ENCODE measurements at places on chromosomes 12 and 14.

DNA sequence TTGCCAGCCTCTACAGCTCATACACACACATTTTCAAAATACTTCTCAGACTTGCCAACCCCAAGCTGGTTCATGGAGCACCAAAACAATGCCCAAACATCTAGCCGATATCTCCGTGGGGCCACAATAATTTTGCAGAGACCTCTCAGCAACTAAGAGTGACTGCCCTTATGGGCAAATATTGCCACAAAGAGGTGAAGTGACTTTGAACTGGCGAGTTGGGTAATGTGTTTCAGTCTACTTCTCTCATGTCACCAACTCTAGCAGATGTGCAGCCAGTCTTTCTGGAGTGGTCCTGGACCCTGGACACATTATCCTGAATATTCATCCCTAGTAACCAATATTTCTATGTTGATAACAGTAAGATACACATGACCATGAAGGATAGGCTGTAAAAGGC is 290.3 kb downstream of the EMP1 start:
- DNase-seq, result no peak

DNA sequence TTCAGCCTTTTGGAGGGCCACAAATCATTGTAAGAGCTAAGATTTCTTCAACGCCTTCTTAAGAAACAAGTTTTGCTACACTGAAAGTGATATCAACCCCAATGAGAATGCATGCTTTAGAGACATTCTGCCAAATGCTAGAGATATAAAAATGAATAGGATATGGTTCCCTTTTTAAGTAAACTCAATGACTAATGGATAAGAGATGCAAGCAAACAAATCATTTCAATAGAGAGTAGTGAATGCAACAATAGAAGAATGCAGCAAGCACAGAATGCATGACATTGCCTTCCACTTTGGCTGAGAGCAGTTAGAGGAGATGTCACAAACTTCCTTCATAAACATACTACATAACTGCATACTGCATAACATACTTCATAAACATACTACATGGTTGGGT is 116.4 kb downstream of the PDZRN4 start:
- no peak for DNase-seq

DNA sequence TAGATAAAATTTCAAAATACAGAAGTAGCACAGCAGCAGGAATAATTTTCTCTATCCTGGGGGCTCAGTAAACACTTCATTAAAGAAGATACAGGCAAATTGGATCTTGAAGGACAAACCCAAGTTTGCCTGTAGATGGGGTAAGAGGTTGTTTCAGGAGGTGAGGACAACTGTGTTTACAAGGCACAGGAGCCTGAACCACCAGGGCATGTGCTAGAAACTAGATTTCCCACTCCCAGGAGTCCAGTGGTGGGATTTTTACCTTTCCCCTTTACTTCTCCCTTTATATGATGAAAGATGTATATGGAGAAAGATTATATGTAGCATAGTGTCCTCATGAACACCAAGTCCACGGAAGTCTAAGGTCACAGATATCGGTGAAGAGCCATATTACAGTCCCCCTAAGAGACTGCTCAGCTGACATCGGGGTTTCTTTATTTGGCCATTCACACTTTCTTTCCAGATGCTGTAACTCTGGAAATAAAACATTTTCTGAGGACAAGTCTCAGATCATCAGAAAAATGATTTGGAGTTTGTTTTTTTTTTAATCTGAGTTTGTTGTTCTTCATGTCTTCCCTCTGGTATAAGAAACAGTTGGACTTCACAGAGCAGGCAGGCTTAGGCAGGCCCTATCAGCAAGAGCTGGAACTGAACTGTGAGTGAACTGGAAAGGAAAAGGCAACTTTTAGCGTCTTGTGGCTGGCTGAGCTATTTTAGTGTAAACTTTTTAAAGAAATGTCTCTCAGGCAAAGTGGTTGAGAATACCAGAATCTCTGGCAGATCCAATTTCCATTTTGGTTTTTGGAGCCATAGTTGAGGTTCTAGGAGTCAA is 8.0 kb upstream of the EVL start:
- DNase-seq, result no peak

- no peak for DNase-seq
Measured at GRCh38 chr14:51291016-51291415, 51.0 kb downstream of the TMX1 start.

- no peak for DNase-seq
Measured at GRCh38 chr12:28498850-28499249, 308.6 kb downstream of the CCDC91 start.

DNA sequence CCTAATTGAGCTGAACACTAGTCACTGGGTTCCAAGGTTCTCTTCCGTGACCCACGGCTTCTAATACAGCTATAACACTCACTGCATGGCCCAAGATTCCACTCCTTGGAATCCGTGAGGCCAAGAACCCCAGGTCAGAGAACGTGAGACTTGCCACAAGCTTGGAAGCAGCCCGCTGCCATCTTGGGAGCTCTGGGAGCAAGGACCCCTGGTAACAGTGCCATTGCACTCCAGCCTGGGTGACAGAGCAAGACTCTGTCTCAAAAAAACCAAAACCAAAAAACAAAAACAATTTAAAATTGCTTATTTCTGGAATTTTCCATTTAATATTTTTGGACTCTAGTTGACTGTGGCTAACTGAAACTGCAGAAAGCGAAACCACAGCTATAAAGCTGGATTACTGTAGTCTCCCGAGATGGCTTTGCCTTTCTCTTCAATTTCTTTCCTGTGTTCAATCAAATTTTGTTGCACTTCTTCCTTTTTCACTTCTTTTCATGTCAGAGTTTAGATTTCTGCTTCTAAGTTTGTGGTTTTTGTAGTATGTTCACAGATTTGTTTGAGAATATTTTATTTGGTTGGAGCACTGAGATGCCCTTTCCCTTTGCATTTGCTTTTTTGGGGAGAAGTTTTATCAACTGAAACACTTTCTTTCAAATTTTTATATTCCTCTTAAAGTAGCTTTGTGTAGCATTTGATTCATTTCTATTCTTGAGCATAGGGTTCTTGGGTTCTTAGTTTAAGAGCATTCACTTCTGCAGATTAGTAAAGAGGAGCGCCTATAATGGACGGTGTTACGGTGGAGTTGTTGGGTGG is 44.6 kb downstream of the DDHD1 start:
- no peak for DNase-seq

DNA sequence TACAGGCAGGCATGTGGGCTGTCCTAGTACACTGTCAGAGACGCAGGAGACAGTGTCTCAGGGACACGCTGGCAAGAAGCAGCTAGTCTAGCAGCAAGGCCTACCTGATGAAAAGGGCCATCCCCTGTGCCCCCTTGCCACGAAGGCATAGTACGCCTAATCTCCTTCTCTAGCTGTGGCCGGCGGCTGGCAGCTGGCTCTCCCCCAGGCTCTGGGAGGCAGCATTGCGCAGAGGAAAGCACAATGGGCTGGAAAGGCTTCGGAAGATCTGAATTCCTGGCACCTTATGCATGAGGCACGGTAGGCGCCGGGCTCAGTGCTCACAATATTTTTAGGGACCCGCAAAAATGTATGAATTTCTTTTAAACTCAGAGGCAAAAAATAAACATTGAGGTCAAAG is 16.0 kb upstream of the PLEKHH1 start:
- DNase-seq, result no peak

DNA sequence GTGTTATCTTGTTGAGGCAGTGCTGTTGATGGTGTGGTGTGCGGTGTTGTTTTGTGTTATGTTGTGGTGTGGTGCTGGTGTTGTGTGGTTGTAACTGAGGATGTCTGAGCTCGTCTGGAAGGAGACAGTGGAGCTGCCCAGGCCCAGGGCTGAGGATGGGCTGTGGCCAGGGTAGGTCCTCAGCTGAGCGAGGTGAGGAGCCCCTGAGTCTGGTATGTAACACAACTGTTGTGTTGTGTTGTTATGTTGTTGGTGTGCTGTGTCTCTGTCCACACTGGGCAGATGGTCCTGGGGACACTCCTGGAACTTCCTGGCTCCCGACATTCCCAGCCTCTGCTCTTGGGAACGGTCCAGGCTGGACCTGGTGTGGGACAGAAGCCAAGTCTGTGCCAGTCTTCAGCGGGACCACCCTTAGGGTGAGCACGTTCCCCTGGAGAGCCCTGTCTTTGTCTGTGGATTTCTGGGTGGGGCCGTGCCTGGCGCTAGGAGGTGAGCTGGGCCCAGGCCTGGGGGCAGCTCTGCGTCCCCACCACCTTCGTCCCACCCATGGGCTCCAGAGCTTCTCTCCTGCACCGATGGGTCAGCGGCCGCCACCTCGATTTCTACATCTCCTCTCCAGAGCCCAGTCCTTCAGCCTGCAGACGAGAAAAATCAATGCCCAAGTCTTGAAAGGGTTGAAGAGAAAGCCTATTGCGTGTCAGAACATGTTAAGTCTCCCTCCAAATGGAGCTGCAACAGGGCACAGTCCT is 27.4 kb upstream of the SFSWAP start:
- DNase-seq, result no peak

DNA sequence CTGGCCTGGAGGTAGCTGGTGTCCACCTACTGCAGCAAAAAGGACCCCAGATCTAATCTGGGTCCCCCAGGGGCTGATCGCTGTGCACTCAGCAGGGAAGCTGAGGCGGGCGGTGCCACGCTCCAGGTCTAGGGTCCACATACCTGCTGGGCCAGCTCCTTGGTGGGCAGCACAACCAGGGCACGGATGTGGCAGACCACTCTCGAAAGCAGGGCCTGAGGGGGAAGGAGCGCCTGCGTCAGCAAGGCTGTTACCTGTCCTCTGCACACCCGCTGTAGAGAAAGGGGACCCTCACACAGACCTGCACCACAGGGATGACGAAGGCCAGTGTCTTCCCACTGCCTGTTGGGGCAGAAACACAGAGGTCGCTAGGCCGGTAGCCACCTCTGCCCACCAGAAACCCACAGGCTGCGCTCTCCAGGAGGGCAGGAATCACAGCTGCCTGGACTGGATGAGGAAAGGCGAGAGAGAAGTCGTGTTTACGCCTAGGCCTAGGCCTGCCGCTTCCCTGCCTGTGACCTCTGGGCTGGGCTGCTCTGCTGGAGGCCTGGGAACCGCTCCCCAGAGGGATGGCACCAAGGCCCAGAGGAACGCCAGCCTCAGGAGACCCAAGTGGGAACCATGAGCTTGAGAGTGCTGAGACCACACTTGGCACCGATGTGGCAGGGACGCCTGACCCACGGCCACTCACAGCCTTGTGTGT is 2.0 kb downstream of the DDX51 start:
- DNase-seq, result no peak

GRCh38 chr12:114294303-114294685 is 111.7 kb downstream of the TBX5 start:
- no peak for DNase-seq

GRCh38 chr12:82896979-82897378 is 210.3 kb downstream of the TMTC2 start:
- DNase-seq, result peak; percentile 33

GRCh38 chr12:104056419-104056972 is 6.5 kb upstream of the GLT8D2 start:
- DNase-seq, result no peak

DNA sequence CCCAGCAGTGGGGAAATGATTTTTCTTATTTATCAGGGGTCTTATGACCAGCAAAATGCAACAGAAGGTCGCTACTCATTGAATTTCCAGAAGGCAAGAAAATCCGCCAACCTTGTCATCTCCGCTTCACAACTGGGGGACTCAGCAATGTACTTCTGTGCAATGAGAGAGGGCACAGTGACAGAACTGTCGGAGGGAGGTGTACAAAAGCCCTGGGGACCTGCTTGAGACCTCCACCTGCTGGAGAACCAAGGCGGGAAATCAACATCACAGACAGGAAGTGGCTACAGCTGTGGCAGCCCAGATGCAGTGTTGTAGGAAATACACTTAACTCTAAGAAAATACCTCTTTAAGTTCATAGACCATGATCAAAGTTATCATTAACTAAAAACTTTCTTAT is 250.9 kb upstream of the OR4E1 start:
- DNase-seq, result no peak

GRCh38 chr14:54652605-54653052 is 85.7 kb downstream of the SAMD4A start:
- DNase-seq, result no peak

DNA sequence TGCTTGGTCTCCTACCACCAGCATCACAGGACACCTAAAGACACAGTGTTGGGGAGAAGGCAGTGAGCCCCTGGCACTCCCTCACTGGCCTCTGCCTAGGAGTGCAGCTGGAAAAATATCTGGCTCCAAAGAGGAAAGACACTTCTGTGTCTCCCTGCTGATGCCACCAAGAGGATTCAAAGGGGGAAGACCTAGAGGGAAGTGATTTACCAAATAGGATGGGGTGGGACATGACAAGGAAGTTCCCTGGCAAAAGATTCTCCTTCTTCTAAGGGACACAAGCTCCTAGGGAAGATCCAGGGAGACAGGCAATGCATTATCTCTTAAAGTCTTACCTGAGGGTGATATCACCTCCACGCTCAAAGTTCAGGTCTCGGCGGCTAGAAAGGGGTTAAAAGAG is 6.1 kb downstream of the NDRG2 start:
- no peak for DNase-seq

DNA sequence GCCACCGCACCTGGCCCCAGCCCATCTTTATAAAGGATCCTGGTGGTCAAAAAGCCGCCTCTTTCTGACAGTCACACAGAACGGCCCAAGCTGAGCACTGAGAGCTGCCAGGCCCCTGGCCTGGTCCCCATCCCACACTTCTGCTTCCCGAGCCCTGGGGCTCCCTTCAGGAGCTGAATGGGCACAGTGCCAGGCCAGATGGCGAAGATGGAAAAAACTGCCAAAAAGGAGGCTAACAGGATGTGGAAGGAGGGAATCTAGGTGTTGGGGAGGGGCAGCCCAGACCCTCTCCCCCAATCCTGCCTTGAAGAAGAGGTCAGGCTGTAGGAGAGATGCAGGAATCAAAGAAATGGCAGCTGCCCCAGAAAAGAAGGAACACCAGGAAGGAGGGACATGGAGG is 5.0 kb downstream of the LPAR5 start:
- no peak for DNase-seq

DNA sequence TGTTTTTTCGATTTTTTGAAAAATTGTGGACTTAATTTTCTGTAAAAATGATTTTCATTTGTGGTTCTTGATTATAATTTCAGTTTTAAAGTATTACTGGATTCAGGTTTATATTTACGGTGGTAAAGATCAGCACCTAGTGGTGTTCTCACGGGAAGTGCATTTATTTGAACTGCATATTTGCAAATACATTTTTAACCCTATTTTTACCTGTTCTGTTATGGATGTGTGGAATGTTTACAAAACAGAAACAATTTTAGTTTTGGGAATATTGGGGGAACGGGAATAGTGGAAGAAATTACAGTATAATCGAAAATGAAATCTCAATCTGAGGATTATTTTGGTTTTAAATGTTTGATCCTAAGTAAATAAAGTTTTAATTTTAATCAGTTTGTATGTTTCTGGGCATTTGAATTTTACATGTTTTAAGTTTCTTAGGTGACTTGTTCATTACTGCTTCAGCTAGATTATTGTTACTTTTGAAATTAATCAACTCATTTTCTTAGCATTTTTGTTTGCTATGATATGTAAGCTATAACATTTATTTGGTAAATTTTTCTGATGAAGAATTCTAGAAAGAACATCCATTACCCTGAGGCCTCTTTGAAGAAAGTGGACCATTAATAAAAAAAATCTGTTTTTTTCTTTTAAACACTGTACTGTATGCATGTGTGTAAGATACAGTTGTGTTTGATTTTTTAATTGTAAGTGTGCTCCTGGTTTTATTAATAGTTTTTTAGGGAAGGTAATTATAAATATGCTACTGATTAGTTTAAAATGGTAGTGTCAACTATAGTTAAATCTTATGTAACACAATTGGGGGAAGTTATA is 942 bp downstream of the ATF7IP start:
- no peak for DNase-seq

GRCh38 chr14:22780105-22780679 is 13.7 kb downstream of the OXA1L start:
- DNase-seq, result no peak

GRCh38 chr12:115794659-115795081 is 482.8 kb downstream of the MED13L start:
- no peak for DNase-seq

GRCh38 chr12:52838609-52839435 is 4.7 kb upstream of the KRT79 start:
- no peak for DNase-seq

Data from astrocyte of the cerebellum (primary cell).